ENCODE measurements at places on chromosomes 12 and 14.

GRCh38 chr14:103528146-103528586 lies 830 bp upstream of the TRMT61A start:
- DNase-seq: no peak

DNA sequence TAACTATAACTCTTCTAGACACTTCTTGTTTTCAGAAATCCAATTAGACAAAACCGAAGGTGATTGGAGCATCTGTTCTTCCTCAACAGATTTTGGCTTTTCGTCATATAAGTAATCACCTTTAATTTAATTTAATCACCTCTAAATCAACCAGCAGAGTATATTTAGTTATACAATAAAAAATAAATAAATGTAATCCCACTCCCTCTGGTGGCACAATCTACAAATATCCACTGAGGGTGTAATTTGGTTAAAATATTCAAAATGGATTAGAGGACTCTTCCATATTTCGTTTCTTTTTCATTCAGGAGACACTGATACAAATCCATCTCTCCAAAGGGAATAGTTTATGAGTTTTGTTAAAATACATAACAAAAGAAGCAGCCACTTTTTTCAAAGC lies 18.3 kb upstream of the SLC35F4 start:
- no peak for DNase-seq

DNA sequence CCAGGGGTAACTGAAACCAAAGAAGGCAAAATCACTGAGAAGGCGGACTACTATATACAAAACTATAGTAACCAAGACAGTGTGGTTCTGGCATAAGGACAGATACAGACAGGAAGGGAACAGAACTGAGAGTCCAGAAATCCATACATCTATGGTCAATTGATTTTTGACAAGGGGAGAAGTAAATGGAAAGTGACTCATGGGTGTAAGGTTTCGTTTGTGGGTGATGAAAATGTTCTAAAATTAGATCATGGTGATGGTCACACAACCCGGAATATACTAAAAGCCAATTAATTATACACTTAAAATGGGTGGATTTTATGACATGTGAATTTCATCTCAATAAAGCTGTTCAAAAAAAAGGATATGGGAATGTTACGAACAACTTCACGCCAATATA lies 18.7 kb downstream of the ANGEL1 start:
- DNase-seq: no peak

- DNase-seq: no peak
These were observed 30.6 kb upstream of the ISM2 start for GRCh38 chr14:77529213-77529612.

DNA sequence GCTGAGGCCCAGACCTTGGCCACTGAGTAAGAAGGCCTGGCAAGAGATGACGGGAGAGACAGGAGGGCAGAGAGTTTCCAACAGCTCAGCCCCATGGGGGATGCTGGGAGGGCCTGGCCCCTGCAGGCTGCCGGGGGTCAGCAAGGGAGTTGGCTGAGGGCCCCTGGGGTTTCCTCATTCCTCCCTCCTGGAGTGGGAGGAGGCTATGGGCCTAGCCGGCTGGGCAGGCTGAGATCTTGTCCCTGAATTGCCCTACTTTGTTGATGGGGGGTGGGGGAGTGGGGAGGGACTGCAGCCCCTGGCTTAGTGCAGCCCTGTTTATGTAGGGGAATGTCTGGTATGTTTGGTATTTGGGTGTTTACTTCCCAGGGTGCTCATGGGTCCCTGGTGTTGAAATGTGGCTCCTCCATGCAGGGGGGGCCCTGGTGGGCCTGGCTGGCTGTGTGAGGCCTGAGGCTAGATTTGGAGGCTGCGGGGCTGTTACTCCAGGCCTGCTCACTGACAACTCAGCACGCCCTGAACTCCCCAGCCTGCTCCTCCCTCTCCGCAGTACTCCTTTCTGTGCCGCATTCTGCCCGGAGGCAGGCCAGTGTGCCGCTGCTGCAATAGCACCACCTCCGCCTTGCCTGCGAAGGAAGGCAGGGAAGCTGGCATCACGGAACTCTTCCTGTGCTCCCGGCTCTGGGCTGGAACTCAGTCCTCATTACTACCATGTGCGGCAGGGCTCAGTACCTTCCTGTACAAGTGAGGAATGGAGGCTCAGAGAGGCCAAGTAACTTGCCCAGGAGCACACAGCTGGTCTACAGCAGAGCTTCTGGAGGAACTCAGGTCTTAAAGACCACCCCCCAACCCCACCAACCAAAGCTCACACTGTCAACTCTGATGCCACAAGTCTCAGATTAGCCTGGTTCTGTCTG lies 25.3 kb downstream of the JDP2 start:
- no peak for DNase-seq

- no peak for DNase-seq
These were observed 195.5 kb upstream of the BTG1 start for GRCh38 chr12:92341065-92341668.

DNA sequence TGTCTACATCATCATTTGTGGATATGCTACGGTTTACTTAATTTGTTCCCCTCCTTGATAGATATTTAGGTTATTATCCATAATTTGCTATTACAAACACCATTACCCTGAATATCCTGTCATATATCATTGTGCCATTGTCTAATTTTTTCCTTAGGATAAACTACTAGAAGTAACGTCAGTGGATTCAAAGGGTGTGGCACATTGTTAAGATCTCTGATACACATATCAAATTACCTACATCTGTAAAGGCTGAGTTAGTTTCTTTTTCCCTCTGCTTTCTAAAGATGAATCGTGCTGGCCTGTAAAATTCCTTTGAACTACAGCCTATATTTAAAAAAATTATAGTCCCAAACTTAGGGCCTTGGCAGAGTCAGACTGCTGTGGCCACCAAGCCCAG lies 53.9 kb upstream of the STRN3 start:
- DNase-seq: no peak

DNA sequence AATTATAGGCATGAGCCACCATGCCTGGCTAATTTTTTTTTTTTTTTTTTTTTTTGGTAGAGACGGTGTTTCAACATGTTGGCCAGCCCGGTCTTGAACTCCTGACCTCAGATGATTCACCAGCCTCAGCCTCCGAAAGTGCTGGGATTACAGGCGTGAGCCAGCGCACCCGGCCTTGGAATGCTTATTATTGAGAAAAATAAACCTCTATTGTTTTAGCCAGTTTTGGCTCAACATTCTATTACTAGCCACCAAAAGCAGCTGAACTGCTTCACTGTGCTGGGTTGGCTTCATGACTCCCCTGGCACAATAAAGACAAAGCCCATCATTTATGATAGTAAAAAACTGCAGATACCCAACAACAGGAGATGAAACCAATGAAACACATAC lies 93.5 kb upstream of the CEP83 start:
- DNase-seq: no peak

DNA sequence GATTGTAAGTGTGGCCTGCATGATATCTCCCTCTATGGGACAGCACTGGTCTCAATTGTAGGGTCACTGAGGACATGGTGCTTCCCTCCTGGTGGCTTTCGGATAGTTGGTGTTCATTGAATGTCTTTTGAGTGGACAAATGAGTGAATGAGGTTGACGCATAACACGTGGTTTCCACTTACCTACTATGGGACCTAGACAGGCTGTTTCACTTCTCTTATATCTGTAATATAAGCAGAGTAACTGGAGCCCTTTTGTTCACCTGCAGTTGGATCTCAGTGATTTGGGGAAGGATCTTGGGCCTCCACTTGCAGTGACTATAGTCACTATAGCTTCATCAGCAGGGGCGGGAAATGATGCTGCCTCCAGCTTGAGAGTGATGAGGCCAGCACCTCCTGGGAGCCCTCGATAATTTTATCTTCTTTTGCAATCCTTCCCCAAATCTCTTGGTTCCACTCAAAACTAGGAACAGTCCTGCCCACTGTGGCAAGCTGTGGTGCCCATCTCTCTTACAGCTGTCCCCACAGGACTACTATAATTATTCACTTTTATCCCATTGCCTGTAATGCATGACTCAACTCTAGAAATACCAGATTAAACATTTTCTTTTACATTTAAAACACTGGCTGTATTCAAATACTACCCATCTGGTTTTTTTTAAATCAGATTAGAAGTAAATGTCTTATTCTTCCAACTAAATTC lies 242.9 kb downstream of the CHST11 start:
- DNase-seq: no peak

DNA sequence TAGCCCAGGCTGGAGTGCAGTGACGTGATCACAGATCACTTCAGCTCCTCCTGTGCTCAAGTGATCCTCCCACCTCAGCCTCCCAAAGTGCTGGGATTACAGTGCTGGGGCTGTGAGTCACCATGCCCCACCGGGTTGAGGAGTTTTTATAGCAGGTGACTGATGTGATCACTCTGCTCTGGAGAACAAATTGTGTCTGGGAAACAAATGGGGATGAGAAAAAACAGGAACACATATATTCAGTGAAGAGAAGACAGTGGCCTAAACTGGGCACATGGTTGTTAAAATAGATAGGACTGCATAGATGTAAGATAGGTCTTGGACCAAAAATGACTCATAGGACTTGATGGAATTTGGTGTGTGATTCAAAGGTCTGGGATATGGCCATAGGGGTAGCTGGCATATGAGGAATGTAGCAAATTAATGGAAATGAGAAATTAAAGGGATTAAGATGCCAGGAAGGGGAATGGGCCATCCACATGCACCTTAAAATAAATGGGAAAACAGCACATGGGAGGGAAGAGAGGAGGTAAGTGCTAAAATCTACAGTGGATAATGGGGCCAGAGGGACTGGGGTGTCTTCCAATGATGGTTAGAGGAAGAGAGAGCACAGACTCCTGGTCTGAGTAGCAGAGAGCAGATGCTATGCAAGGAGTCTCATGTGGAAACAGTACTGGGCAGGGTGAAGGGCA lies 11.2 kb downstream of the BCAT1 start:
- DNase-seq: no peak

- no peak for DNase-seq
These were observed 70.1 kb downstream of the PRKD1 start for GRCh38 chr14:29857551-29857950.

Data from stimulated activated CD4-positive, alpha-beta T cell treated with anti-CD3 and anti-CD28 coated beads, Interleukin-12 subunit alpha, Interleukin-12 subunit beta, amount 100 ng/mL, for 4 hours (primary cell).